Activated T-cell treated with anti-CD3 and anti-CD28 coated beads, Interleukin-2, amount 50 U/mL, for 24 hours (primary cell): ENCODE measurements at places on chromosomes 6 and 20.

- no peak for DNase-seq
- no peak overlapping the region for H3K4me3 ChIP-seq
- no peak overlapping the region for H3K27ac ChIP-seq
- H3K27me3 ChIP-seq, result peaks cover 27% of the 10 kb centered on the region
- H3K36me3 ChIP-seq, result no peaks in the 10 kb centered on the region
- no peaks in the 10 kb centered on the region for H3K4me1 ChIP-seq
These were observed 110.0 kb downstream of the QRSL1 start for GRCh38 chr6:106739387-106739786.

GRCh38 chr6:90780141-90780540, 193.3 kb upstream of the MAP3K7 start:
- no peaks in the 10 kb centered on the region for H3K36me3 ChIP-seq
- H3K27me3 ChIP-seq, result peaks cover 19% of the 10 kb centered on the region
- DNase-seq, result no peak
- no peak overlapping the region for H3K27ac ChIP-seq

- no peak overlapping the region for H3K4me3 ChIP-seq
- H3K27ac ChIP-seq, result no peak overlapping the region
- peaks cover 15% of the 10 kb centered on the region for H3K27me3 ChIP-seq
- no peaks in the 10 kb centered on the region for H3K36me3 ChIP-seq
These were observed 13.8 kb downstream of the KIF25 start for GRCh38 chr6:168011291-168011690.

DNA sequence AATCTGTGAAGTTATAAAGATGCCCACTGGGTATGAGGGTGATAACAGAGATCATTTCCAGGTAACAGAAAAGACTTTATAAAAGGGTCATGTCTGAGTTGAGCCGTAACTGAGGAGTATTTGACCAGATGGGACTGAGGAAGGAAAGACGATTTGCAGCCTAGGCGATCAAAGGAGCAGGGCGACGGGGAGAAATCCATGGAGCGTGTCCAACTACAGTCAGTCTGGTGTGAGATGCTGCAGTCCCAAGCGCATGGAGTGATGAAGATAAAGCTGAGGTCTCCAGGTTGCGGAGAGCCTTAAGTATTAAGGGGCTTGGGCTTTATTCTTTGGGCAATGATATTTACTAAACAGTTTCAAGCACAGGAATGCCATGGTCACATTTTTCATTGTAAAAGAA, 166.7 kb downstream of the PRKN start:
- no peak for DNase-seq
- no peaks in the 10 kb centered on the region for H3K27me3 ChIP-seq
- H3K4me1 ChIP-seq, result no peaks in the 10 kb centered on the region
- H3K4me3 ChIP-seq, result no peak overlapping the region
- peaks cover 16% of the 10 kb centered on the region for H3K36me3 ChIP-seq

- H3K27me3 ChIP-seq, result no peaks in the 10 kb centered on the region
- peaks cover 100% of the 10 kb centered on the region for H3K36me3 ChIP-seq
- no peak overlapping the region for H3K4me3 ChIP-seq
- peak; percentile 23 for DNase-seq
These were observed 137.9 kb downstream of the DTNBP1 start for GRCh38 chr6:15524861-15525401.

DNA sequence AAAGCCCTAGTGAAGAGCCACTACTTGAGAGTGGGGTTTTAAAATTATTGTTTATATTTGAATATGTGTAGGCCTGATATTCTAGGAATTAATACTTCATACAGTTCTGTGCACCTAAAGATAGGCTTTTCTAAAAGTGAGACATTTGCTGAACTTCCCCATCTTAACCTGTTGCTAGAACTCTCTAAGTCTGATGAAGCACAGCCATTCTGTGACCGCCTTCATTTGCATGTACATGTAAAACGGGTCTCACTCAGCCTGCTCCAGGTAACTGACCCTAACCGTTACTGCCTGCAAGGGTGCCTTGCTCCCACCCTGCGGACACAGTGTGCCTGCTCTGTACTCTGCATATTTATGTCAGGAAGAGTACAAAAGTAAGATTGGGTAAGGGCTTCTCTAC, 44.3 kb upstream of the IRF4 start:
- H3K27ac ChIP-seq, result no peak overlapping the region
- peaks cover 3% of the 10 kb centered on the region for H3K4me1 ChIP-seq
- no peak for DNase-seq
- no peak overlapping the region for H3K4me3 ChIP-seq

DNA sequence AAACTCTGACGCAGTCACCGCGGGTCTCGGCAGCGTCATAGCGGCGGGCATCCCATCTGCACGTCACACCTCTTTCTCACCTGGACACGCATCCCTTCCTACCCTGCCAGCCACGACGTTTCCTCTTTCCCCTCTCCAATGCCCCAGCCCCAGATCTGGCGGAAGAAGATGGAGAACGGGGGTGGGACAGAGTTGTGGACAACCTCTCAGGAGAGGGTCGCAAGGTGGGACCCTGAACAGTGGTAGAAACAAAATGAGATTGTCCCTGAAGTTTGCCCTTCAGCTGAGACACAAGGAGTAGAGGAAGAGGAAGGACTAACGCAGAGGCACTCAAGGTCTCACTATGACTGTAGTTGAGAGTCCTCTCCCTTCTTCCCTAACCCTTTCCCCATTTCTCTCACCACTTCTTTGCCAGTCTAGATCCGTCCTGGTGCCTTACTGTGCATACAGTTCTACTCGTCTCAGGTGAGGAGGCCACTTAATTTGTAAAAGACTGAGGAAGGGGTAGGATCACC, 562 bp downstream of the TRIM39 start:
- peak overlapping the region; percentile 95 for H3K27ac ChIP-seq
- H3K27me3 ChIP-seq, result no peaks in the 10 kb centered on the region
- H3K4me3 ChIP-seq, result peak overlapping the region; percentile 89
- no peak for DNase-seq
- H3K36me3 ChIP-seq, result peaks cover 86% of the 10 kb centered on the region

- H3K4me1 ChIP-seq, result peaks cover 35% of the 10 kb centered on the region
- no peak overlapping the region for H3K27ac ChIP-seq
- no peak for DNase-seq
- H3K4me3 ChIP-seq, result no peak overlapping the region
- no peaks in the 10 kb centered on the region for H3K36me3 ChIP-seq
These were observed 21.9 kb upstream of the RREB1 start for GRCh38 chr6:7085911-7086310.

GRCh38 chr6:53734473-53735299, 60.1 kb upstream of the LRRC1 start:
- H3K27me3 ChIP-seq, result peaks cover 22% of the 10 kb centered on the region
- peaks cover 21% of the 10 kb centered on the region for H3K4me1 ChIP-seq
- no peak overlapping the region for H3K4me3 ChIP-seq
- no peak overlapping the region for H3K27ac ChIP-seq
- no peak for DNase-seq

- no peak overlapping the region for H3K4me3 ChIP-seq
- H3K27ac ChIP-seq, result no peak overlapping the region
- H3K36me3 ChIP-seq, result peaks cover 7% of the 10 kb centered on the region
These were observed 29.6 kb downstream of the SRSF3 start for GRCh38 chr6:36623547-36624459.

- DNase-seq, result no peak
- H3K4me1 ChIP-seq, result no peaks in the 10 kb centered on the region
- no peak overlapping the region for H3K4me3 ChIP-seq
These were observed 74.1 kb downstream of the TRDN start for GRCh38 chr6:123562677-123563076.

DNA sequence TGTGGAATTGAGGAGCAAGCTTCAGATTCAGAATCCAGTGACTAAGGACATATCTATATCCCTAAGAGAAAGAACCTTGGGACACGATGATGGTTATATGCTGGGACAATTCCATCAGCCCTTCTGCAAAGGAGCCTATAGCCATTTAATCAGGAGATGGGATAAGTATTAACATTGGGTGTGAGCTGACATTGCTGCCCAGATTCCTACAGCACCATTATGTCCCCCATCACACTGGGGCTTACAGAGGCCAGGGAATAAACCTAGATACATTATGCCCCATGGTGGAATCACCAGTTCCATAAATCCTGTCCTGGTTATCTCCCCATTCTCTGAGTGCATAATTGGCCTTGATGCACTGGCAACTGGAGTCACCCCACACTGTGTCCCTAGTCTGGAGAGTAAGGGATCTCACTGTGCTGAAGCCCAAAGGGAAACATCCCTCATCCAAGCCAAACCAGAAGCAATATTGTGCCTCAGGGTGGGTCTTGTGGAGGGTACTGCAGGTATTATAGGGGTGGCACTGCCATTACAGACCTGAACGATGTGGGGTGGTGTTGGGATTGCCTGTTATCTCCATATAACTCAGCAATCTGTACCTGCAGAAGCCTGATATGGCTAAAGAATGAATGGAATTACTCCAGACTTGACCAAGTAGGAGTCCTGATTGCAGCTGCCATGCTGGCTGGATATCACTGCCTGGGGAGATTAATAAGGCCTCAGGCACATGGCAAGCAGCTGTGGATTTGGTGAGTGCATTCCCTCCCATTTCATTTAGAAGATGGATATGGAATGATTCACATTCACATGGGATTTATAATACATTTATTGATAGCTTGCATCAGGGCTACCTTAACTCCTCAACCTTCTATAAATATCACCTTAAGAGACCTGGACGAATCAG, 5.0 kb downstream of the HLA-A start:
- H3K27ac ChIP-seq, result peak overlapping the region; percentile 99
- peaks cover 61% of the 10 kb centered on the region for H3K36me3 ChIP-seq
- DNase-seq, result no peak
- H3K4me3 ChIP-seq, result no peak overlapping the region

GRCh38 chr6:36506611-36507010, 40.7 kb downstream of the STK38 start:
- peak overlapping the region; percentile 41 for H3K27ac ChIP-seq
- H3K36me3 ChIP-seq, result peaks cover 94% of the 10 kb centered on the region
- peaks cover 39% of the 10 kb centered on the region for H3K4me1 ChIP-seq
- DNase-seq, result no peak
- no peak overlapping the region for H3K4me3 ChIP-seq

DNA sequence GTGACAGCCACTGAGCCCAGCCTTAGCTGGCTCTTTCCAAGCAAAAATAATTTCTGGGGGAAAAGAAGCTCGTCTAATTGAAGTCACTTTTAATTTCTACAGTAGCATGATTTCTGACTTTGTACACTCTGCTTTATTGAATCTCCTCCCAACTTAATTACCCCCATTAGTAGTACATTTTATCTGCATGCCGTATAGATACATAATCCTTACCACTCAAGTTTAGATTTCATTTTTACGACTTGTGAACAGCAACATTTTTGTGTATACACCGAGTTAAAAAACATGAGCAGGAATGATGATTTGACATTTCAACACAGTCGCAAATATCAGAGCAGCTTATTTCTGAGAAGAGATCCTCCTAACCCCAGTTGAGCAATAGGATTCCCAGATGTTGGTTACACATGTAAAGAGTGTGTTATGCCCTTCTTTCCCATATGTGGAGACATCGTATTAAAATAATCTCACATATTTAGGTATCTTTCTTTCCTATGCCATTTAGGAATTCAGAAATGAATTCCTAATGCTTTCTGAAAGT, 127.3 kb upstream of the MTHFD1L start:
- DNase-seq, result no peak
- peaks cover 3% of the 10 kb centered on the region for H3K27me3 ChIP-seq
- H3K4me1 ChIP-seq, result no peaks in the 10 kb centered on the region

- H3K4me1 ChIP-seq, result peaks cover 91% of the 10 kb centered on the region
- H3K27me3 ChIP-seq, result no peaks in the 10 kb centered on the region
- H3K27ac ChIP-seq, result peak overlapping the region; percentile 90
These were observed 17.2 kb downstream of the TAB2 start for GRCh38 chr6:149334682-149335160.

DNA sequence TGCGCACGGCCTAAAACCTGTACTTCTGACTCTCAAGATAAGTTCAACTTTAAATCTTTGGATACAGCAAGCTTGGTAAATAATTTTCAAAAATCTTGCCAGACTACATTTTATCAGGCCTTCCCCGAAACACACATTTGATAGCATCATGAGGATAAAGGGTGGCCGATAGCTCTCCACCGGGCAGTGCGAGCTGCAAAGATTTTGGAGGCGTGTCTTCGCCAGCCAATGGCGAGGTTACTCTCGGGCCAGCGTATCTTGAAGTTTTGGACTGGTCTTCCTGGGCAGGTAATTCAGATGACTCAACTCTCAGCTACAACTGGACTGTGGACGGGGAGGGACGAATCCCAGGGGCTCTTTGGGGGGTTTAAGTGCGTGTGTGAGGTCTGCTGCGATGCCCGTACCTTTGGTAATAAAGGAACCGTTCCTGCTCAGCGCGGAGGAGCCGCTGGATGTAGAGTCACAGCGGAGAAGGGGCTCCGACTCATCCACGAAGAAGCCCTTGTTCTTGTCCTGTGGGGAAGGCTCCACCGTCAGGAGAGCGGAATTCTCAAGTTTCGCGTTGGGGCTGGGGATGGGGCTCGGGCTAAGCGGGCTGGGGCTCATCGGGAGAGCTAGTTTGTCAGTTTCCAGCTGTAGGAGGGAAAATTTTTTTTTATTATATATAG, 75.3 kb downstream of the TNFRSF21 start:
- no peak for DNase-seq
- H3K4me1 ChIP-seq, result no peaks in the 10 kb centered on the region
- no peaks in the 10 kb centered on the region for H3K36me3 ChIP-seq

- H3K27me3 ChIP-seq, result peaks cover 8% of the 10 kb centered on the region
- peak overlapping the region; percentile 95 for H3K27ac ChIP-seq
- peaks cover 55% of the 10 kb centered on the region for H3K4me1 ChIP-seq
- peak overlapping the region; percentile 56 for H3K4me3 ChIP-seq
These were observed 2.4 kb downstream of the ABT1 start for GRCh38 chr6:26599134-26599533.

- peaks cover 46% of the 10 kb centered on the region for H3K36me3 ChIP-seq
- H3K4me1 ChIP-seq, result peaks cover 12% of the 10 kb centered on the region
- no peak overlapping the region for H3K4me3 ChIP-seq
- H3K27ac ChIP-seq, result peak overlapping the region; percentile 76
These were observed 95.5 kb downstream of the ASXL1 start for GRCh38 chr20:32453467-32454163.

DNA sequence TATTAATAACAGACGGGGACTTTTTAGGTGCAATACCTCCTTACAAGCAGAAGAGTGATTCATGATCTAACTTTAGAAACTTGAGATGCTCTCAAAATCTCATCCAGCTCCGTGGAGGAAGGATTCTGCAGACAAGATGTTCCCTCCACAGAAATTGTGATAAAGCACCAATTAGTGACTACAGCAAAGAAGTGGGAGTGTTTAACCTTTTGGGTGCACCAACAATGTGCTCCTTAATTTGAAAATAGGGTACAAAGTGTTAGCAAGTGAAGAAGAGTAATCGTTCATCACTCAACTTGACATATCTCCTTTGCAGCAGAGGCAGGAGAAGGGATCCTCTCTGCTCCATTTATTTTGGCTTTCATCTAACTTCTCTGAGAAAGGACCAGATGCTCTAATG, 22.8 kb upstream of the SCP2D1 start:
- DNase-seq, result no peak
- H3K4me1 ChIP-seq, result peaks cover 17% of the 10 kb centered on the region
- no peak overlapping the region for H3K27ac ChIP-seq
- H3K36me3 ChIP-seq, result peaks cover 6% of the 10 kb centered on the region
- no peak overlapping the region for H3K4me3 ChIP-seq
